ENCODE measurements at places on chromosomes 1 and 21.

DNA sequence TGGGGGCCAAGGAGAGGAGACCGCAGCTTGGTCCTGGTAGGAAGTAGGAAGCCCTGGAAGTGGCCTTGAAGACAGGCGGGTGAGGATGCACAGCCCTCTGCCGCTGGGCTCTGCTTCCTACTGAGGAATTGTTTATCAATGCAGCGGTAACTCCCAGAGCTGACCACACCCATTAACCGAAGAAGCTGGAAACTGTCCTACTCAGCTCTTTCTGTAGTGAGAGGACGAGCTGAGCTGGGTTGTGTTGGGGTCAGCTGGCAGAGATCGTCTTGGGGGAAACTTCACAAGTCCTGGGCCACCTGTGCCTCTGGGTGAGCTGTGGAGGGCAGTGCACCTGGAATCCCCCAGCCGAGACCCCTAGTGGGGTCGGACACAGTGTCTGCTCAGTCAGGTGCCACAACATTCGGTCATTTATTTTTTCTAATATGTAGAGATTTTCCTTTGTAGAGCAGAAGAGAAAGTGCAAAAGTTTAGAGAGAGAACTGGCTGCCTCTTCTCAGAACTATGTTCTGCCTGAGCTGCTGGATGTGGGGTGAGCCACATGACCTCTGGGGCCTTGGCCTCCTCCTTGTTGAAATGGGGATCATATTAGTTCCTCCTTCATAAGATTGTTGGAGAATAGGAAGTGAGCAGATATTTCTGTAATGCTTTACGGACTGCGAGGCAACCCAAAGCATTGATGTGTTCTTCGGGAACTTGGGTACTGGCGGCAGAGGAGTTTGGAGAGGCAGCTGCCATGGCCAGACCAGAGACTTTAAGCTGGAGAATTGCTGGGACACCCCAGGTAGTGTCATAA lies 3.6 kb downstream of the NECAP2 start:
- no peak for DNase-seq

- DNase-seq: no peak
Measured at GRCh38 chr1:152870831-152871730, 7.0 kb upstream of the SMCP start.

DNA sequence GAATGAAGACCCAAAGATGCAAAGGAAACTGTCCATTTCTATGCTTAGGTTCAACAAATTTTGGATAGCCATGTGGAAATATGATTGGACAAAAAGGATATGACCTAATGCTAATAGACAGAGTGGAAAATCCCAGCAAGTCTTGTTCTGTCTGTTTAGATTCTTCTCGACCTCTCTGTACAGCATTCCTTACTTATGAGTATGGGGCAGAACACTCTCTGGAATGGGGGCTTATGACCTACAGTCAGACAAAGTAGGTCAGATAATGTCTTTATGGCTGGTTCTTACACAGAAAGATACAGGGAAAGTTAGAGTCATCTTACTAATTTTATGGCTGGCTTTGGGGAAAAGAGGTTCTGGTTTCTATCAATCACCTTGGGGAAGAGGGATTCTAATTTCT lies 2.8 kb downstream of the GCSAML start:
- no peak for DNase-seq

GRCh38 chr1:169009666-169010065 lies 96.8 kb upstream of the ATP1B1 start:
- no peak for DNase-seq

DNA sequence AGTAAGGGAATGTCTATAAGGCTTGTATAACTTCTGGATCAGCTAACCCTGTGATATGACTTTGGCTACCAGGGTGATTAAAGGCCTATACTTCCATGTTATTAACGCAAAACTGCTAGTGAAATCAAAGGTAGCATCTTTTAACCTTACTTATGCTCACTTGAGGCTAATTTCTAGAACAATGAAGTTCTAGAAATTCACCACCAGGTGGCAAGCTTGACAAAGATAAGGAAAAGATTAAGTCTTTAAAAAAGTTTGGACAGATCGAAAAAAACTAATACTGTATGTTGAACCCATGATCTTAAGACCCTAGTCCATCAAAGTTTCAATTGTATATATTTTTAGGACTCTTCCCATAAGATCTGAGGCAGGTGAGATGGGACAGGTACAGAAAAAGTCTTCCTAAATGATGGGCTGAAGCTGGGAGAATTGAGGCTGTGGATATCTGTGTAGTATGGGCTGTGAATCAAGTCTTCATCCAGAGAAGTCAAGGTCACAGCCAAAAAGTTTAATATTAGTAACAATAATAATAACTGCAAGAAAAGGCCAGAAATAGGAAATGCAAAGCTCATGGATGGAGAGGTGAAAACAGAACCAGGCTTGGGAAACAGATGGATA lies 18.8 kb downstream of the KYAT3 start:
- DNase-seq: no peak

- no peak for DNase-seq
Measured at GRCh38 chr1:161089251-161089924, at the start of gene NECTIN4. NECTIN4 (minus strand) TSS chr1:161089558; CDS start chr1:161089296, 262 bp downstream.

- DNase-seq: no peak
Measured at GRCh38 chr1:172421974-172422604, 1.6 kb downstream of the C1orf105 start.

- no peak for DNase-seq
Measured at GRCh38 chr1:201719812-201720521, 109.0 kb upstream of the IPO9 start.

Data from activated T-cell treated with anti-CD3 and anti-CD28 coated beads for 4 hours (primary cell).